ENCODE measurements at places on chromosomes 12 and 14.
A peak's percentile ranks its signal among the peaks of the same experiment; 100 is the strongest.

DNA sequence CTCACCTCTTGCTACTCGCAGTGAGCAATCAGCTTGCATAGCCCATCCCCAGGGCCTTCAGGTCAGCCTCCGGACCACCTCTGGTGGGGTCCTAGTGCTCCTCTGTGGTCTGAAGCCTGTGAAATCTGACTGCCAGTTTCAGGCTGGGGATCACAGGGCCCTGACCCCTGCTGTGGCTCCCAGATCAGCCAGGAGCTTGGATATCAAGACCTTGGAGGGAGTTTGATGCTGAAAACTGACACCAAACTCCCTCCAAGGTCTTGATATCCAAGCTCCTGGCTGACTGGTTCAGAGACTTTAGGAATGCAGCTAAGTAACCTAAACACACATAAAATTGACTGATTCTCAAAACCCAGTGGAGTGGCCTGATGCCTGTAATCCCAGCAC lies 19.8 kb upstream of the DHRS4 start:
- DNase-seq: no peak

DNA sequence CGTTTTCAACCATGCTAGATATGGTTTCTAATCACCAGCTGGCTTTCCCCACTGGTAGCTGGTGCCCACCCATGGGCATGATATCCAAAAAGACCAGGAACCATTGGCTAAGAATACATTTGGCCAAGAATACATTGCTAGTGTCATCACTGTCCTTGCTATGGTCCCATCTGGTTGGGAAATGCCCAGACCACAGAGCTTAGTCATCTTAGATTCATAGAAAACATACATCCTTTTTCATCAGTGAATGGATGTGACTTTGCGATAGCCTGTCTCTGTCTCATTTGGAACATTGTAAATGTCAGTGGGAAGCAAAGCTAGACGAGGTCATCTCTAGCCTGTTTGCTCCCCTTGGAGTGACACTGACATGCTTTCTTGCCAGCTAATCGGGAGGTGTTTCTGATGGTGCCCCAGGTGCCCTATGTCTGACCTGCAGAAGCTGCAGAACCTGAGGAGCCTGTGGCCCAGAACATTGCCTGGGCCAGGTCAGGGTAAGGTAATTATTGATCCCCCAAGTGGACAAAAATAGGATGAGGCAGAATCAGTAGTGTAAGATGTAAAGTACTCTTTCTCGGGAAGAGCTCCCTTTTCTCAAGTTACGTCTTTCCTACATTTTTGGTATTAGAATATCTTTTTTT lies 194.8 kb downstream of the SLC41A2 start:
- peak; percentile 80 for DNase-seq

GRCh38 chr12:11771895-11772502 lies 122.5 kb downstream of the ETV6 start:
- DNase-seq: no peak

DNA sequence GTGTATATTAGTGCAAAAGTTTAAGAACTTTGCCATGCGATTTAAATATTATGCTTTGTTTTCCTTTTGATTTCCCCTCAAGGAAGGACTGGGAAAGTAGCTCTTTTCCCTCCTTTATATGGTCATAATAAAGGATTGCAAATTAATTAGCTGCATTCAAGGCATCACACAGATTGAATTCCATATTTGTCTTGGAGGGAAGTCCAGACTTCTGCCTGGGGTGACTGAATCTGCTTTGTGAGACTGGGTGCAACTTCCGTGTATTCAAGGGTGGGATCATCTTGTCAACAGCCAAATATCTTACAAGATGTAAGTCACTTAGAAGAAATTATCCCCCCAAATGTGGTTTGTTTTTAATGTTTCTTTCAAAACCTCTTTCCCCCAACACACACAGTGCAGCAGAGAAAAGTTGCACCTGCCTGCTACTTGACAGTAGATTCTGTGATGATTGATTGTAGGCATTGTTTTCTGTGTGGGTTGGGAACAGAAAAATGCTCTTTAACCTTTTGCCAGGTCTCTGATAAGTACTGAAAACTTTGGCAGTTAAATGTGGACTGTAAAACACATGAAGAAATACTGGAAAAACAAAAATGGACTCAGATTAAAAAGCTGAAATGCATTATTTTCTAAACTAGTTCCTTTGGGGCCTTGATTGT lies 28.4 kb downstream of the STK38L start:
- DNase-seq: no peak

- no peak for DNase-seq
Observed at GRCh38 chr12:102568276-102568675, 87.9 kb upstream of the IGF1 start.

All from AML-193 (cell line).